Large intestine (tissue), 12 donors: ENCODE measurements at places on chromosomes 16 and 17. TPM values are rescaled to one million over a fixed set of nuclear protein-coding genes. Genes with fewer than 3 reads are reported as not detected.

ATP1B2 gene
- polyA plus RNA-seq, result 4.8 TPM

- DNase-seq, result no peak
Measured at GRCh38 chr16:24164416-24164815, 91.7 kb upstream of the CACNG3 start.

GRCh38 chr17:42760652-42761581 lies at the start of gene RAMP2:
Gene RAMP2 (plus strand): TSS chr17:42761227. CDS start chr17:42761262, 35 bp downstream.
- DNase-seq, result no peak

- DNase-seq, result no peak
Measured at GRCh38 chr16:89452241-89452640, 38.1 kb downstream of the ANKRD11 start.

GRCh38 chr16:11836650-11837244 lies 14.6 kb downstream of the RSL1D1 start:
- DNase-seq, result no peak

- DNase-seq, result no peak
Measured at GRCh38 chr16:165539-166374, at the start of gene HBM. Gene HBM (plus strand): TSS chr16:165978. CDS start chr16:165998, 20 bp downstream.

- no peak for DNase-seq
Measured at GRCh38 chr17:62787366-62787765, 20.7 kb downstream of the MARCHF10 start.

DNA sequence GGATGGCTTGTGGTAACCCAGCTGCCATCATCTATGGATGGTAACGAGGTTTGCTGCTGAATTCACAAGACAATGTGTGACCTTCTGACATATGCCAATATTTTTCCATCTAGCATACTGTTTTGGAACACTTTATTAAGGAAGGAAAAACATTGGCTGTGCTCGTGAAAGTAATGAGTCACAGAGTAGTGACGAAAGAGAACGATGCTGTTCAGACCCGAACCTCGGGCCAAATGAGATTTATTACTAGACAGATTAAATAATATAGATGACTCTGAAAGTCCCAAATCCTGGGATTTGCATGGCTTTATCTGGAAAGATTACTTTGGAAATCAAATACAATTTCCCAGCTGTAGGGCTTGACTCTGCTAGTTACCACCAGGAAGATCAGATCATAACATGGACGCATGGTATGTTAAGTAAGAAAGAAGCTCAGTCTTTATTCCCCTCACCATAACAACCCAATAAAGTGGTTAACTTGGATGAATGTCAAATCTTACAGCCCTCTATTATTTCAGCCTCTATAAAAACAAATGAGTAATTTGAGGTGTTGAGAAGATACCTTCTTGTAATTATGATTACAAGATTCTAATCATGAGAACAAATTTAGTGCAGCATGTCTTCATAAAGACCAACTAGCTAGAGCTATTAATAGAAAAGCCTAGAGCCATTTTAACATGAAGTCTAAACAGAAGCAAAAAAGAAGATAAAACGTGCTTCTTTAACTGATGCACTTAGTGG lies 32.6 kb downstream of the ERN1 start:
- no peak for DNase-seq

PYY gene
- 36.2 TPM for polyA plus RNA-seq

GRCh38 chr17:35811759-35812158 lies 2.5 kb downstream of the TAF15 start:
- no peak for DNase-seq

GRCh38 chr17:75512926-75513640 lies 2.3 kb downstream of the CASKIN2 start:
- no peak for DNase-seq

- DNase-seq, result no peak
Measured at GRCh38 chr16:12336141-12336540, 359.6 kb downstream of the SNX29 start.

CCL13 gene
- polyA plus RNA-seq, result 1.0 TPM

DNA sequence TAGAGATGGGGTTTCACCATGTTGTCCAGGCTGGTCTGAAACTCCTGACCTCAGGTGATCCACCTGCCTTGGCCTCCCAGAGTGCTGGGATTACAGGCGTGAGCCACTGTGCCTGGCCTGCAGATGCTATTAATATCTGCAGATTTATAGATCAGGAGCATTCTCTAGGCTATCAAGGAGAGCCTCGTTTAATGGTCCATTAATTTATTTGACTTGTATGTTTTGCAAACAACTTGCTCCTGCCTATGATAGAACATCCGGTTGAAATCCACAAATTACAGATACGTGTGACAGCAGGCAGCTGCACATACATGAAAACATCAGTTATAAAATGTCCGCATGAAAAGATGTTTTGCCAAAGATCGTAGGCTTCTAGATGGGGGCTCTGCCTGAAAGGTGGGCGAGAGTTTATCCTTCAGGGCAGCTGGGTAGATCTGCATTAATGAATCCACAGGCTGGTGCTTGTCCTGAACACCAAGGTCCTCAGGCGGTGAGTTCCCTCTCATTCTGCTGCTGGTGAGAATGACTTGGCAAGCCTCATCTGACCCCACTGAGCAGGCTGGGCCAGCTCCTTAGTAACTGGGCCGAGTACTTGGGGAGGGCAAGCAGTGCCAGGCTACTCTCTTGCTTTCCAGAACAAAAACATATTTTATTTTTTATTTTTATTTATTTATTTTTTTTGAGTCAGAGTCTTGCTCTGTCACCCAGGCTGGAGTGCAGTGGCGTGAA lies 37.1 kb upstream of the MGAT5B start:
- no peak for DNase-seq

GRCh38 chr17:43599835-43600234 lies 53.7 kb upstream of the ETV4 start:
- DNase-seq, result no peak

CD300H gene
- polyA plus RNA-seq, result 0.15 TPM

DNA sequence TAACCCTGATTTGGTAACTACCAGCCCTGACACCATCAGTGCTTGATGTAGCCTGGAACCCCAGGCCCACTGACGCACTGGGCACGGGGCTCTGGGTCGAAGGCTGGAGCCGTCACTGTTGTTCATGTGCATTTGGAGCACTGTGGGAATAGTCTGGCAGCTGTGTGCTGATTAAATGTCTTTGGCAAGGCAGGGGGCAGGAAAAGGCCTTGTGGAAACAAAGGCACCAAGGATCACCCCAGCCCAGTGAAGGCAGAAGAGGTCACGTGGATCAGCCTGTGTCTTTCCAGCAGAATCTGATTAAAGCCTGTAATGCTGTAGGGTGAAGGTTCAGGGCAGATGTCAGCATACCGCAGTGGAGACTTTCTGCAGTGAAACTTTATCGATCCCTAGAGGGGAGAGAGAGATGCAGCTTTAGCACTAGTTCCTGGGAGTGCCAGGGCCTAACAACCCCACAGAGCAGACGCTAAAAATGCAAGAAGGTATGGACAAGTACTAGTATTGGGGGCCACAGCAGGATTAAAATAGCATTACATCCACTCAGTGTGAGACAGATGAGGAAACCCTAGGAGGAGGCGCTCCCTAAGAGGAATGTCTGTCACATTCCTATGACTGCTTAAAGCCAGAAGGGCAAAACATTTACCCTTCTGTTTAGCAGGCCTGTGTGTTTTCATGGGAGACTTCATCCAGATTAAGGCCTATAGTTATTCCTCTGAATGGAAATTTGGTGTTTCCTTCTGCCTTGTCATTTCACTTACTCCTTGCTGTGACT lies 9.7 kb downstream of the ZNHIT3 start:
- DNase-seq, result no peak

DNA sequence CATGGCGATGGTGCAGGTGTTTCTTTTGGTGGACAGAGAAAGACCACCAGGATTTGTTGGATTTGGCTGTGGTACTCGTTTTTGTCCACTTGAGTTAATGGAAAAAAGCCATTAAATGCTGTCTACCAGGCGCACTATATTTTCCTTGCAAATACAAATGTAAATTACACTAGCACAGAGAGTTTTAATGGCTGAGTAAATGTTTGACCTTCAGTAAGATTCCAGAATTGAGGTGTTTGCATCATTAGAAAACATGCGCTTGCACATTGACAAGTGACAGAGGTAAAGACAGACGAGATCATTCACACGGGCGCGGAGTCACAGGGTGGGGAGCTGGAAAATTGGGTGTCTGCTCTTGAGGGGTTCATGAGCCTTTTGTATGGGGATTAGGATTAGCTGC lies 53.5 kb upstream of the AKTIP start:
- no peak for DNase-seq

AOC2 gene
- polyA plus RNA-seq, result 1.2 TPM

DNA sequence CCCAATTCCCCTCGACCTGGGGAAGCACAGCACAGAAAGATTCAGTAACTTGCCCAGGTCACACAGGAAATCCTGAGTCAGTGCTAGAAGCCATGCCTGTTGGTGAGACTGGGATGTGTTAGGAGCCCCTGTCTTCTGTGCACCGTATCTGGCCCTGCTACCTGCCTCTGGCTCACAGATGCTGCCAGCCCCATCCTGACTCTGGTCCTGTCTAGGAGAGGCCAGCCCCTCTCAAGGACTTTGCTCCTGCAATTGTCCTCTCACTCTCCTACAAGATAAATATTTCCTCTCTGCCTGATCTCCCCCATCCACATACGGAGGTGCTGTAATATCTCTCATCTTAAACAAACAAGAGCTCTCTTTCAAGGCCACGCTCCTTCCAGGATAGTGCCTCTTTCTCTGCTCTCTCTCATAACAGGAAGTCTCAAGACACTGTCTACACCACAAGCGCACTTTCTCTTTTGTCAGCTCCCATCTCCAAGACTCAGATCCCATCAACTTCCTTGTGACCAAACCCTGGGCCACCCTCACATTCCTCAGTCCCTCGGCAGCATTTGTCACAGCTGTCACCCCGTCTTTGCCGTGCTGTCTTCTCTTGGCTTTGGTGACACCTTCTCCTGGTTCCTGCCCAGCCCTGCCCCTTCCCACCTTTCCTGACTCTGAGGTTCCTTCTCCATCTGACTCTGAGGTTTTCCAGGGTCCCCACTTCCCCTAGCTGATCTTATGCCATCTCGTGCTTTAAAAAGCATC lies 1.9 kb downstream of the SLC13A2 start:
- DNase-seq, result peak; percentile 80

MRPL58 gene
- 24.1 TPM for polyA plus RNA-seq

NPIPB13 gene
- 17.6 TPM for polyA plus RNA-seq

GRCh38 chr16:57645691-57646387 lies 17.4 kb downstream of the ADGRG1 start:
- DNase-seq, result no peak

DNA sequence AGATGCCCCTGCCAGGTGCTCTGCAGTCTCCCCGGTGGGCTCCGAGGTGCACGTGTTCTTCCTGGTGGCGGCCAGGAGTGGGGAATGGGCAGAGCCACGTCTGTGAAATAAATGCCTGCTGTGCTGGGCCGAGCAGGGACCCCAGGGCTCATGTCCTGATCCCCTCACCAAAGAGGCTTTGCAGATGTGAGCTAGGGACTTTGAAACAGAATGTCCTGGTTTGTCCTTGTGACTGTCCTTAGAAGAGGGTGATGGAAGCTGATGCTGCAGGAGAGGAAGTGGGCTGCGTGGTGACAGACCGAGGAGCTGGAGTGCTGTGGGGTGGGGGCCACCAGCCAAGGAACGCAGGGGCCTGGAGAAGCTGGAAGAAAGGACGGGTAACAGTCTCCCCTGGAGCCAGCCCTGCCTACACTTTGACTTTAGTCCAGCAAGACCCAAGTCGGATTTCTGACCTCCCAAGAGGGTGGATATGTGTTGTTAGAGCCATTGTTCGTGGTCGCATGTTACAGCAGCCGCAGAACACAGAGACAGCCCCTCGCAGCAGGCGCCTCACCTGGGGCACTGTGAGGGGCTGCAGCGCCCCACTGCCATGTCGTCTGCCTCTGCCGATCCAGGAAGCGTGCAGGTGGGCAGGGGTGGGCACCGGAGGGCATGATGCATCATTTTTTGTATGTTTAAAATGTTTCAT lies 217.9 kb upstream of the CIBAR2 start:
- no peak for DNase-seq

MRTFB gene
- polyA plus RNA-seq, result 20.6 TPM

DNA sequence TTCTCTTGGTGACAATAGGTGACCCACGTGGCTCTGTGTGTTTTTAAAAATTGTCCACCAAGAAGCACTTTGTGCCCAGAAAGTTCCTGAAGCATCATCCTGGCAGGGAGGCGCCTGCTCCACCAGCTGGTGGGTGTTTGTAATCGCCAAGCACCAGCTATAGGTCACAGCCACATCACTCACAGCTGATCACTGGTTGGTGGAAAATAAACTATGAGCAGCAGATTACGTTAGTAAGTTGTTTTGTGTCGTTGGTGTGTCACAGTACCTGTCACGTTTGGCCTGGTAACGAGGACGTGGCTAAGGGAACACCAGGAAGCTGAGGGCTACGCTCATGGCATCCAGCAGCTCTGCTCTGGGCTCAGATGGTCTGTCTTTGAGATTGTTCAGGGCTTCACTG lies 10.1 kb downstream of the MRM3 start:
- no peak for DNase-seq

GRCh38 chr17:73510981-73511718 lies 133.1 kb downstream of the SDK2 start:
- no peak for DNase-seq

DNA sequence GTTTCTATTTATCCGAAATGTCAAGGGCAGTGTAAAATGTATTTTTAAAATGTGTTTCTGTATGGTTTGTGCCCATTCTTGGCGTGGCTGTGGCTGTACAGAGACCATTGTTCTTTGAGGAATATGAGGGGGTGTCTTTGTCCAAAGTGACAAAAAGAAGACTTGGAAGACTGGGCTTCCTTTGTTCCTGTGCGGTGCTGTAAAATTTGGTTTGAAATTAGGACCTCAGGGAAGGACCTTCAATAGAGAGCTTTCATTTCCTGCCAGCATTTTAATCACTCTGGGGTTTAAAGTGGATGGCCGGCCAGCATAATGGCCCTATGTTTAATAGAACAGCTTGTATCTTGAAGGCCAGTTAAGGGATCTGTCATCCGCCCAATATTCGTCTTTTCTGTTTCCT lies 190.1 kb upstream of the TBX2 start:
- DNase-seq, result no peak

- DNase-seq, result peak; percentile 61
Measured at GRCh38 chr17:77437017-77437416, 296.2 kb downstream of the SEC14L1 start.

NEUROD2 gene
- 0.01 TPM for polyA plus RNA-seq
